ENCODE measurements at places on chromosomes 7 and 10.
A peak's percentile ranks its signal among the peaks of the same experiment; 100 is the strongest.

DNA sequence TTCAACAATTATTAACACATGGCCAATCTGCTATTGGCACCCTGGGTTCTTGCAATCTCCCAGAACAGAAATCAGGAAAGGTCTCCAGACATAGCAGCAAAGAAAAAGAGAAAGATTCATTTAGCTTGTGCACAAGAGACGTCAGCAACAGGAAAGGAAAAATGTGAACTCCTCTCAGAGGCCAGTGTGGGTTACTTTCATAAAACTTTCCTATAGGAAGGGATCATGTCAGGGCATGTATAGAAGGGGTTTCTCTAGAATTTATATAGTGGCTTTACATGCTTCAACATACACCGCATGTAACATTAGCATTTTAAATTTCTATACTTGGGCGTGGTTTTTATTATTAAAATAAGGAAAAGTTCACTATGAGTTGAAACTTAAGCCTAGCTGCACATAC lies 725.1 kb downstream of the SORCS1 start:
- no peak for DNase-seq

GRCh38 chr7:129635300-129636029 lies 23.9 kb downstream of the NRF1 start:
- peak; percentile 70 for DNase-seq

- peak; percentile 87 for DNase-seq
Measured at GRCh38 chr10:98423691-98424120, 8.7 kb upstream of the PYROXD2 start.

DNA sequence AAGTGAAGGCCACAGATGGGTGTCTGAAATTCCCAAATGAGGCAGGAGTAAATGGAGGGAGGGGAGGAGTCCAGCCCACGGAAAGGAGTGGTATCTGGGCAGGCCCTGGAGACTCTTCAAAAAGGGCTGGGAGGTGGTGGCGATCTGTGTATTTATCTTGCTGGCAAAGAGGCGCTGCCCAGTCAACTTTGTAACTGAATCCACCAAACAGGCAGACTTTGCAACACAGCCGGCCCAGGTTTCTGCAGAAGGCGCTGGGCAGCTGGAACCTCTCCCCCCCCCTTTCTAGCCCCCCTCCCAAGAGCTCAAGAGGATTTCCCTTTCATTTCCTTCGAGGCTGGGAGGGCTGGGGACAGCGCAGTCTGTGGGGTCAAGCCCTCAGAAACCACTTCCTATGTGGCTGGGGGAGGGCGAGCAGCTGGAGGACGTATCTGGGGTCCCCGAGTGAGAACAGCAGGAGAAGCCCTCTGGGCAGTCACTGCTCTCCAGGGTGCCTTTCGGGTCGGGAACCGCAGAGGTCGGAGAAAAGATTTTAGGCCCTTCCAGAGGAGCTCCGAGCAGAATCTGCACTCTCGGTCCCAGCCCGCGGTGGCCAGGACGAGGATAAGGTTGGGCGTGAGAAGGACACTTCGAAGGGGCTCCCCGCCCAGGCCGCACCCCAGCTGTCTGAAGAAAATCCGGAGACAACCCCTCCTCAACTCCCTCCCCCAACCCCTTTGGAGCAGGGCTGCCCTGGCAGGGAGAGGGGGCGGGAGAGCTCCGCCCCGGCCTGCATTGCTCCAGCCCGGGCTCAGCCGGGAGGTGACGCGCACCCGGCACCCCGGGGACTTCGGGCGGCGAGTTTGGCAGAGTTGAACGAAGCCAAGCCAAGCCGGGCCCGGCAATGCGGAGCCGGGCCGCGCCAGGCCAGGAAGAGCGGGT lies 965 bp downstream of the ZCCHC24 start:
- DNase-seq: peak; percentile 49

DNA sequence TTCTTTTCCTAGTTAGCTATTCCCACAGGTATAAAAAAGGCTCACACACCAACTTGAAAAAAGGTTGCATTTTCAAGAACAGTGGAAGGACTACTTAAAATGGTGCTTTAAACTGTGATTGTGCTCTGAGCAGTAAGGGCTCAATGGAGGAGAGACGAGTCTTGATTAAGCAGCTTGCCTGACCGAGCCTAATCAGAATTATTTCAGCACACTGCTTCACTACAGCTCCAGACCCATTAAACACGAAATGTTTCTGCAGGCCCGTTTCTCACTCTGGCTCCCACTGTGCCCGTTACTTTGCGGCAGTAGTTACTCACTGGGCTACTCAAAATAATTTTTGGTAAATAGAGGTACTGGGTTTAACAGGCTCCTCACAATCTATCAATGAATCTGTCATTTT lies 126.0 kb downstream of the NRCAM start:
- DNase-seq: no peak

GRCh38 chr7:47336472-47337425 lies 245.2 kb downstream of the TNS3 start:
- DNase-seq: peak; percentile 18

DNA sequence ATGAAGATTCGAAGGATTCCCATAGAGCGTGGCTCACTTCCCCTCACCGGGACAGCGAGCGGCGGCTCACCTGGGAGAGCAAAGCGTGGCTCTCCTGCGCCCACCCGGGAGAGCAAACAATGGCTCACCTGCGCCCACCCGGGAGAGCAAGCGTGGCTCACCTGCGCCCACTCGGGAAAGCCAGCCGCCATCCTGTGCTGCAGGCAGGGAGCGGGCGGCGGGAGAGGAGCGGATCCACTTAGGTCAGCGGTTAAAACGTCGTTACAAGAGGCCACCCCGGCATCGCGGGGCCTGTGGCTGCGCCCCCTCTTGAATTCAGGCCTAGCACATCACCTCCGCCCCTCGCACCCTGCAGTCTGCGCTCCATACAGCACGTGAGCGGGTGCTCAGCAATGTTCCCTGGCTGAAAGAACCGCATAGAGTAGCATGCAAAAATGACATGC lies 461 bp upstream of the FIGNL1 start:
- peak; percentile 11 for DNase-seq

- DNase-seq: no peak
Measured at GRCh38 chr10:45000138-45000751, 478 bp upstream of the ZNF22 start.

DNA sequence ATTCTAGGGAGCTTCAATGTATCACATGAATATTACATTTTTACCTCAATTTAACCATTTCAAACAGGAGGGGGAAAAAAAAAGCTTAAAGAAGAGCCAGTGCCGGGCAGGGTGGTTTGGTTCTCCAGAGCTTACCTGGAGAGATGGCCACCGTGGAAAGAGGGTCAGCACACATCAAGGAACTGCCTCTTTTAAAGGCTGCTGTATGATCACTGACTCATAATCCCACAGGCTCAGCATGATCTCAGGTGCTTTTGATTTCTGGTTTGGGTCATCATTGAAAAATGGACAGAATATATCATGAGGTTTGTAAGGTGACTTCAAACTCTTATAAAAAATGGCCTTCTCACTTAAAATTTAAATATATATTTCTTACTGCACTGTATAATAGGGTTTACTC lies 67.5 kb upstream of the MDFIC start:
- no peak for DNase-seq

GRCh38 chr7:36306722-36307121 lies 82.9 kb upstream of the ANLN start:
- no peak for DNase-seq

DNA sequence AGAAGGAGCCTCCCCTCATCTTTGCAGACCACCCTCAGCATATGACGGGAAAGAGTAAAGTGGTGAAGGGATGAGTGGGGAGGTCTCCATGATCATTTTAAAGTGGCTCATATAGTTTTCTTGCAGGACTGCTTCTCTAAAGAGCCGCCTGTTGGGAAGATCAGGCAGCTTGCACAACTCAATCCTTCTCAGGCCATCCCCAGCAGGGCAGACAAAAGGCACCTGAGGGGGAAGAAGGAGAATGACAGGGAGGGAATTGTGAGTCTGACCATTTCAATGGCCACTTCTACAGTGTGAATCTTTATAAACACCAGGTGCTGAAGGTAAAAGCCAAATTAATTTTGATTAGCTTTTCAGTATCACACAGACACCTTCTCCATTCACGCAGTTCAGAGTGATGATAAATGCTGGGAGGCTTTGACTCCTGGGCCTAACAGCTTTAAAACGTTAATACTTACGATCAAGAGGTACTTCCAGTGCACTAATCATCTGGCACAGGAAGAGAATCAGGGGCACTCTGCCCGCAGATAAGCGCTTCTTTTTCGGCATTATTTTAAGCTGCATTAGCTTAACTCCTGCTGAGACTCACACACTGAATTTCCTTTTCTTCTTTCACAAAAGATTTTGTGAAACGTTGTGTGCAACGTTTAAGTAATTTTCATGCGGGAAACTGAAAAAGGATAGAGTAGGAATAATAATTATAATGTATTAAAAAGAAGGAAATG lies 109.5 kb upstream of the LAMB4 start:
- no peak for DNase-seq

DNA sequence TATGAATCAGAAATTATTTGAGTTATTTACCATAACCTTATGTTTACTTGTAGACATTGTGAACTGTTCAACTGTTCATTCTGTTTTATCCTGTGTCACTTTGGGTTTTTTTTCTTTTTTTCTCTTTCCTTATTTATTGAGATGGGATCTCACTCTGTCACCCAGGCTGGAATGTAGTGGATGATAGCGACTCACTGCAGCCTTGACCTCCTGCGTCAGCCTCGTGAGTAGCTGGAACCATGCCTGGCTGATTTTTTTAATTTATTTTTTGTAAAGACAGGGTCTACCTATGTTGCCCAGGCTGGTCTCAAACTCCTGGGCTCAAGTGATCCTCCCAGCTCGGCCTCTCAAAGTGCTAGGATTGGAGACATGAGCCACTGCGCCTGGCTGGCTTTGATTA lies 97.1 kb downstream of the CSTF2T start:
- no peak for DNase-seq

All from ELF-1 (cell line).